Kidney glomerular epithelial cell (primary cell): ENCODE measurements at places on chromosomes 6 and 20.

GRCh38 chr6:22271081-22271480 is 25.8 kb downstream of the PRL start:
- DNase-seq = no peak

DNA sequence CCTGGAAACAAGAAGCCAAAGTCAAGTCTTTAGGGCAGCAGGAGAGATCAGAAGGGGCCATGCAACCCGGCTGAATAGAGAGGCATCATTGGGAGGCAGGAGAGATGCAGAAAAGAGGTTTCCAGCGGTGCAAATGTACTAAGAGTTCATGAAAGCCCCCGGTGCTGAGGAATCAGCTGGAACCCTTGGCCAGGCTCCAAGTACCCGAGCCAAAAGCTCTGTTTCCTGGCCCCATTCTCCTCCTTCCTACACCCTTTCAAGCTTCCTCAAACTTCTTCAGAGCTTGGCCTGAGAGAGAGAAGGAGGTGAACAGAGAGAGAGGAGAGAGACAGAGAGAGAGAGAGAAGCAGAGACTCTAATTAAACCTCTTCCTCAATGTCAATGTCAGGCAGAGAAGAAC is 433.5 kb downstream of the PRKN start:
- DNase-seq = no peak

- peak; percentile 1 for DNase-seq
Measured at GRCh38 chr20:56171087-56172012, 77.2 kb upstream of the MC3R start.

GRCh38 chr6:16394632-16395031 is 156.2 kb downstream of the GMPR start:
- no peak for DNase-seq

- no peak for DNase-seq
Measured at GRCh38 chr6:1070085-1070521, 241.8 kb upstream of the FOXQ1 start.

- no peak for DNase-seq
Measured at GRCh38 chr6:47727391-47727790, 29.0 kb downstream of the ADGRF4 start.

DNA sequence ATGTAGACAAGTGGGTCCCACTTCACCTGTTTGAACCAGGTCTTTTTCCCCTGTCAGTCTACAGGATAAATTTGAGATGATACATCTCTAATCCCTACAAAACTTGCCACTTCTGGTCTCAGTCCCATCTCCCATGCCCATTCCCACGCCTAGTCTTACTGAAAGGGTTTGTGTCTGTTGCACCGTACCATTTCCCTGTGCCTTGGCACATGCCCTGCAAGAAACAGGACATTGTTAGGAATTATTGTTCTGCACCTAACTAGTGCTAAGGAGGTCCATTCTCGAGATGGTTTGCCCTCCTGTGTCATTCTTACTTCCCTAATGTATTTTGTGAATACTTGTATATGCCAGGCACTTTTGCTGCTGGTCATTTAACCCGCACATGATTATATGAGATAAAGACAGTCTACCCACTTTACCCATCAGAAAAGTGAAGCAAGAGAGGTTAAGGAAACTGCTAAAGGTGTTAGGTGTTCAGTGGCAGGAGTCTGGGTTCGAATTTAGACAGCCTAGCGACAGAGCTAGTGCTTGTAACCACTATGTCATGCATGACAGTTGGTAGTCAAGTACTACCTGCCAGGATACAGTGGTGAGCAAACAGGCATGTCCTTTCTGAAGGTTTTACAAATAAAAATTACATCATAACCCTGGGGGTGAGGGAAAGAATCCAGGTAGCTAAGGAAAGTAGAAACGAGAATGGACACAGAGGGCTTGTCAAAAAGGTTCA is 12.7 kb downstream of the FAM217A start:
- no peak for DNase-seq

- peak; percentile 16 for DNase-seq
Measured at GRCh38 chr6:154852687-154853086, 119.5 kb downstream of the SCAF8 start.

- DNase-seq = peak; percentile 78
Measured at GRCh38 chr20:61185841-61186601, 66.0 kb upstream of the CDH4 start.

DNA sequence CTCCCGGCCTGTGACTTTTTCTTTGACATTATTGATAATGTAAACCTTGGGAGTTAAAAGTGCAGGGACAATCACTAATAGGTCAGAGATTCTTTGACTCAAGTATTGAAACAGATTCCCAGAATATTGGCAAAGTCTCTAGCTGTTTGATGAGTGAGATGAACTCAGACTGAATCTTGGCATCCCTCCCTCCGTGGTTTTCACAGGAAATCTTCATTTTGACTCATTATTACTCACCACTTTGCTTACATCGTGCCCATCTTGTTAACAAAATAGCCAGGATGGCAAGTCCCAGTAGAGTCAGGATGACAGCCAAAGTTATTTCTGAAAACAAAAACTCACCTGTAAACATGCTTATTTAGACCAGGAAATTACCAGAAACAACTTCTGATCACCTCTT is 2.0 kb downstream of the TSBP1 start:
- peak; percentile 75 for DNase-seq
